ENCODE measurements at places on chromosomes 12 and 14. TPM values are rescaled to one million over a fixed set of nuclear protein-coding genes. Genes with fewer than 3 reads are reported as not detected.

DNA sequence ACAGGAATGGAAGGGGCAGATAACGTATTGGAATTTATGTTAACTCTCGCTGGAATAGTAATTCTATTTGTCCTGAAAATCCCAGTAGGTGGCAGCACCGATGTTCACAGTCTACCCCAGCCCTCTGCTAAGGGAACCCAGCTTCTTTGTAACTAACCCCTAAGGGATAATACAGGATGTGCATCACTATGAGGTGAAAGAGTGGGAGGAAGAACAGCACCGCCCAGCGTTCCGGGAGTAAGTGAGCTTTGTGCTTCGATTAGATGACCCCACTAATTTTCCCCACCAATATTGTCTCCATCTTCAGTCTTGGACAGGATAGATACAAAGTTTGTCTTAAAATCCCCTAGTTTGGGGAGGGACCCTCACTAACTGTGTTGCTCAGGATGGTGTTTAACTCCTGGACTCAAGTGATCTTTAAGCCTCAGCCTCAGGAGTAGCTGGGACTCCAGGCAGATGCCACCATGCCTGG, 2.7 kb downstream of the SLC2A3 start:
- peak; percentile 41 for DNase-seq

DNA sequence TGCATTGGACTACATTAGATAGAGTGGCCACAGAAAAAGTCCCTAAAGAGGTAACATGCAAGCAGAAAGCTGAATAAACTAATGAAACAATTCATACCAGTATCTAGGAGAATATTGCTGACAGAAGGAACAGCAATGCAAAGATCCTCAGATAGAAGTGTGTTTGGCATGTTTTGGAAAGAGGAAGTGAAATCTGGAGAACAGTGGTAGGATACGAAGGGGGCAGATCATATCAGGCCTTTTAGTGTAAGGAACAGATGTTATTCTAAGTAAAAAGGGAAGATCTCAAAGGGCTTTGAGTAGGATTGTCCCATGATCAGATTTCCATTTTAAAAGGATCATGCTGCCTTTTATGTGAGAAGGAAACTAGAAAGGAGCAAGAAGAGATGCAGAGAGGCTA, 342.9 kb downstream of the PAWR start:
- DNase-seq, result no peak

DNA sequence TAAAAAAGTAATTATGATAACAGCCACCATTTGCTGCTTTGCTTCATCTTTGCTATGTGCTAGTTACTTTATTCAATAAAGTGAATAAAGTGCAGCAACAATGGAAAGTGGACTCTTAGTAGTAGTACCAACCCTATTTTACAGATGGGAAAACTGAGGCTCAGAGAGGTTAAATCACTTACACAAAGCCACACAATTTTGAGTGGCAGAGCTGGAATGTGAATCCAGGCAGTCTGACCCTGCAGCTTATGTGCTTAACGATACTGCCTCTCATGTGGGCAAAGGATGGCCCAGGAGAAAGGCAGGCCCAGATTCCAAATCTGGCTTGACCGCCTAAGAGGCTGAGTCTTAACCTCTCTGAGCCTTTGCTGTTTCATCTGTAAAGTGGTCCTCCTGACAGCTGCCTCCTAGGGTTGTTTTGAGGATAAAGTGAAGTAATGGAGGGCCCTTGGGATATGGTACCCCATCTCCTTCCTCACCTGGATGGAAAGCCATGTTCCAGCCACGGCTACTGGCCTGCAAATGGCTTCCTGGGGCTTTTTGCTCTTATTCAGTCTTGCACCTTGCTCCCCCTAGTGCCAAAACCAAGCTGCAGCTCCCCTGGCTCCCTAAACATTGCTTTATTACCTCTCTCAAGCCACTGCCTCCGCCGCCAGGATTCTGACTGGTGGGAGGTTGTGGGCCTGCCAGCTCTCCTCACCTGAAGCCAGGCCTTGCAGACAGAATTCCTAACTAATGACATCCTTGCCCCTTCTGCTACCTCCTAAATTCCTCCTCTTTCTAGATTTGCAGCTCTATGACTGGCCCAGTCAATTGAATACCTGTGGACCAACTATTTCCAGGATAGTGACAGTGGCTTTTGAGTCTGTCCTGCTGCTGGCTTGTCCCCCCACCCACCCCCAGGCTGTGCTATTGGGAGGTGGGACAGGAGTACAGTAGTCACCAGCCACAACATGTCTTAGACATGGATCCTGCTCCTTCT, 283.3 kb upstream of the PWP1 start:
- no peak for DNase-seq

- no peak for DNase-seq
Measured at GRCh38 chr14:103930051-103930604, 1.9 kb downstream of the TDRD9 start.

- no peak for DNase-seq
Measured at GRCh38 chr14:68461086-68461485, 331.8 kb downstream of the ZFP36L1 start.

GRCh38 chr14:77144412-77145115, 3.0 kb upstream of the ZDHHC22 start:
- DNase-seq, result no peak

GRCh38 chr12:26896913-26897312, 40.9 kb downstream of the INTS13 start:
- no peak for DNase-seq

DNA sequence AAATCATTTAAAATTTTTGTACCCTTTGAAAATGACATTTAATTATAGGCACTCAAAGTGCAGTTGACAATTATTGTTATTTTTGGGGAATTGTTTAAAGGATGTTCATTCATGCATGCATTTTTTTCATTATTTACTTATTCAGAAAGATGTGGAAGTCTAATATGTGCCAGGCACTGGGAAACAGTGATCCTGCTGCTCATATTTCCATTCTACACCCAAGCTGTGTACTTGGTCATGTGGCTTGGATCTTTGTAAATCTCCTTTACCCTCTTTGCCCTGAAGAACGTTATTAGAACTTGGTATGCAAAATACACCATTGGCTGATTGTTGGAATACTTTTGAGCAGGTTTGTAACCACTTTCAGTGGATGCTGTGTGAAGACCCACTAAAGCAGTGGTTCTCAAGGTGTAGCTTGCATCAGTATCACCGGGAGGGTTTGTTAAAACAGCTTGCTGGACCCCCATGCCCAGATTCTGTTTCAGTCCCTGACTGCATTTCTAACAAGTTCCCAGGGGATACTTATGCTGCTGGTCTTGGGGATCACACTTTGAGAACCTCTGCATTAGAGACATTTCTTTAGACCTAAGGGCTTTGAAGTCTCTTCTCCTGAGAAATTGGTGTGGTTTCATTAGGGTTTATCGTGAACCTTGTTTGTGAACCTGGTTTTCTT, 47.5 kb downstream of the PRKCH start:
- DNase-seq, result no peak

- no peak for DNase-seq
Measured at GRCh38 chr12:105748806-105749600, 389.8 kb downstream of the NUAK1 start.

- no peak for DNase-seq
Measured at GRCh38 chr12:93358821-93359220, 18.9 kb upstream of the NUDT4 start.

DNA sequence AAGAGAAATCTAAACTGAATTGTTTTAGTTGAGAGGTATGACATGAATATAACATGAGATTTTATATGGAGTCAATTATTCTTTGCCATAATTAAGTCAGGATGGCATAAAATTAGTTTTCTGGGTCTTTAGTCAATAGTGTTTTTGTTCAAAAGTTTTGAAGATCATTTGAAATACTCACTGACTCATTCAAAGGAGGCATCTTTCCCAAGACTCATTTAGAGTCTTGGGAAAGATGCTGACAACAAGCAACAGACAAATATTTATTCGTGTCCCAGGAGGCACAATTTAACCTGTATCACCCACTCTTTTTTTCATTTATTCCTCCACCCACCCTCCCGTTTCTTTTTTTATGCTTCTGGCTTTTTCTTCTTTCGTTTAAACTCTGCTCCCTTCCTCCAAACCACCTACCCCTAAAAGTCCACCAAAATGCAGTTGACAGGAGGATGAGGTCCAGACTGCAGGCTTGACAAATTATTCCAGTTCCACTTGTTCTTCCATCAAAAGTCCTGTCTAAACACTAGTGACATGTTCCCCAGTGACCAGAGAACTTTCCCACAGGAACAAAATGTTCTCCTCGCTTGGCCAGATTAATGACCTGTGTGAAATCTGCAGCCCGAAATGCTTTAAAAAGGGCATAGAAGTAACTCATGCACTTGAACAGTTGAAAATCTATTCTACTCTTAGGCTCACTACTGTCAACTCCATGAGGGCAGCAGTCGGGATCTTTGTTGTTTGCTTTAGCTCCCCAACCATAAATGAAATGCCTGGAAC, 43.3 kb upstream of the CSRP2 start:
- no peak for DNase-seq

The RAPGEF3 gene
- 7.7 TPM for total RNA-seq

The KRT74 gene
- total RNA-seq, result not detected

The ALDH1L2 gene
- total RNA-seq, result 4.9 TPM

The CSRP2 gene
- total RNA-seq, result 298 TPM

The PLEKHD1 gene
- 0.41 TPM for total RNA-seq

The RNASE1 gene
- 12.2 TPM for total RNA-seq
